DMS79 treated with DMSO at 0.1 percent for 48 hours (cell line): ENCODE measurements at places on chromosomes 5 and 9.

DNA sequence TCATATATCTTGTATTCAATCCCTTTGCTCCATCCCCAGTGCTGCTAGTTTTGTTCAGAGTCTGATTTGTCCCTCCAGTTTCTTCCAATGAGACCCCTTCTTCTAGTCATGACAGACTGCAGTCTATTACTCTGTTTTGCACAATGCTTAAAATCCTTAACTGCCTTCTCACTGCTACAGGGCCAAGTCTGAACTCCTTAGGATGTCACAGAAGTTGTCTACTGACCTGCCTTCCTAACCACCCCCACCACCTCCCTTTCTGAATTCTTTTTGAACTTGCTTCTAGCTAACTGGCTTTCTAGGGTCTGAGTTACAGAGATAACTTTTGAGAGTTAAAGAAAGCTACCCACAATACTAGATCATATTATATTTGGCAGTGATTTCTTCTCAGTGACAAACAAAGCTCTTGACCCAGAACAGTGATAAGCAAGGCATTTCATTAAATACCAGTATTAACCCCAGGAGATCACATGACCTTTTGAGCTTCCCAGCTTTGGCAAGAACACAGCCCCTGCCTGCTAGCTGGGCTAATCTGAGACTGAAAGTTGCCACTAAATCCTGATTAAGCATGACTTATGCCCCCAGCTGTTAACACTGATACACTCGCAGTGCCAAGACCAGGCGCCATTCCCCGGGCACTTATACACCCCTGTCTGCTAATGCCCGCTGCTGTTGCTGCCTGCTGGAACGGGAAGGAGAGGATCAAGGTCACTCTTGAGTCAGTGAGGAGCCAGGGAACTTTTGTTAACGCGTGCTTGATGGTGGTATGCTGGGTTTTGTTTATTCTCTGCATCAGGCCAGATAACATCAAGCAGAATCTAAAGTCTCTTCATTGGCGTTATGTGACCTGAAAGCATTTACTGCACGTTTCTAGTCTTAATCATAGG is 36.4 kb upstream of the ADAMTSL1 start:
- peak; percentile 27 for DNase-seq

- DNase-seq: no peak
Measured at GRCh38 chr5:132770476-132771159, 6.4 kb downstream of the SEPTIN8 start.

GRCh38 chr9:95137587-95138145 is 179.8 kb downstream of the FANCC start:
- DNase-seq: peak; percentile 58

DNA sequence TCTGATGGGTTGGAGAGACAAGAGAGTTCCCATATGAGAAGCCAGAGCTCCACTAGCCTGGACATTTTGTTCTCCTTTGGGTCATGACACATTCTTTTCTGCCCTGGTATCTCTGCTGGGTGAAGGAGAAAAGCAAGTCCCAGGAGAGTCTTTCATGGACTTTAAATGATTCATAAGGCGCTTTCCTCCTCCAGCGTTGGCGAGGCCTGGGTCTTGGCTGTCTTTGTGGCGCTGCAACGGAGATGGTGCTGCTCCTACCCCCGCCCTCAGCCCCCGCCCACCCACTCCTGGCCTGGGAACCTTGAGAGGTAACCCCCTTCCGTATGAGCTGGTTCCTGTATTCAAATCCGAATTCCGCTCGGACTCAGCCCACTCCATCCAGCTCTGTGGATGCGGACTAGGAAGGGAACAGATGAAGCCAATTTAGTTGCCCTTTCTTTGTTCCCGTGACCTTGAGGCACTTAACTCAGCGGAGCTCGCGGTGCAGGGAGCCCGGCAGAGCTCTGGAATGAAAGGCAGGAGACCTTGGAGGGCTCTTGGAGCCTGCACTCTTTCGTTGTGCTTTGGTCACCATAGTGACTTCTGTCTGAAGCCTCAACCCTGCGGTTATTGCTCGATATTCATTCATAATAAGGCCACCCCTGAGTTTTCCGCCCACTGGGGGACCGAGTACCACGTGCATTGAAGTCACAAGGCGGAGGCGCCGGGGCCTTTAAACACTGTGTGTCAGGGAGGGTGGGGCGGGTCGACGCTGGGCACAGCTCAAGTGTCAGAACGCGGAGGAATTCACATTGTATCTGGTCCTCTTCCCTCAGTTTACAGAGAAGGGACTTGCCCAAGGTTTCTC is 14.0 kb upstream of the PWWP2A start:
- DNase-seq: peak; percentile 9

GRCh38 chr5:14211818-14212803 is 69.0 kb downstream of the TRIO start:
- DNase-seq: no peak
